ENCODE measurements at places on chromosomes 3 and 15. TPM values are rescaled to one million over a fixed set of nuclear protein-coding genes. Genes with fewer than 3 reads are reported as not detected.

RETNLB gene
- total RNA-seq, result not detected

DNAJC13 gene
- total RNA-seq, result 11.0 TPM

EXOSC7 gene
- total RNA-seq, result 18.0 TPM

NR1I2 gene
- 0.22 TPM for total RNA-seq

ANKDD1A gene
- total RNA-seq, result 4.9 TPM

PIK3R4 gene
- 11.4 TPM for total RNA-seq

CCR8 gene
- not detected for total RNA-seq

RFT1 gene
- total RNA-seq, result 19.3 TPM

STT3B gene
- total RNA-seq, result 37.9 TPM
